ENCODE measurements at places on chromosomes 1 and 21. TPM values are rescaled to one million over a fixed set of nuclear protein-coding genes. Genes with fewer than 3 reads are reported as not detected.

CFHR4 gene
- not detected for total RNA-seq

MAD2L2 gene
- total RNA-seq, result 26.2 TPM

AGMAT gene
- total RNA-seq, result 2.7 TPM

DNAI4 gene
- 20.0 TPM for total RNA-seq

C1orf185 gene
- not detected for total RNA-seq

DLGAP3 gene
- not detected for total RNA-seq

MAP3K7CL gene
- total RNA-seq, result 41.8 TPM

CAMSAP2 gene
- 21.7 TPM for total RNA-seq

PFDN2 gene
- total RNA-seq, result 28.8 TPM

GPX7 gene
- total RNA-seq, result 30.4 TPM

APOBEC4 gene
- total RNA-seq, result not detected

MORN1 gene
- 10.4 TPM for total RNA-seq

KRTAP7-1 gene
- not detected for total RNA-seq

CNKSR1 gene
- total RNA-seq, result 0.19 TPM

MTARC2 gene
- total RNA-seq, result 4.8 TPM

SUSD4 gene
- under 0.01 TPM for total RNA-seq

VWA5B1 gene
- total RNA-seq, result not detected

FASLG gene
- total RNA-seq, result not detected

CADM3 gene
- not detected for total RNA-seq

CYP4A22 gene
- total RNA-seq, result not detected

ERG gene
- total RNA-seq, result 0.56 TPM

TRIM63 gene
- not detected for total RNA-seq

TRIM58 gene
- total RNA-seq, result 3.1 TPM

MIXL1 gene
- not detected for total RNA-seq

USH2A gene
- not detected for total RNA-seq

TMEM82 gene
- not detected for total RNA-seq

FAM43B gene
- not detected for total RNA-seq

PLA2G2C gene
- total RNA-seq, result not detected

GPR153 gene
- total RNA-seq, result 2.1 TPM

CHRM3 gene
- total RNA-seq, result under 0.01 TPM

OR2L13 gene
- total RNA-seq, result under 0.01 TPM

NTMT2 gene
- not detected for total RNA-seq

LAMC2 gene
- total RNA-seq, result 2.8 TPM

LAMC1 gene
- 1,362 TPM for total RNA-seq

PROX1 gene
- 0.38 TPM for total RNA-seq

EFHD2 gene
- 15.8 TPM for total RNA-seq

ATG4C gene
- total RNA-seq, result 15.2 TPM

MFSD2A gene
- total RNA-seq, result 5.4 TPM

FCRL5 gene
- total RNA-seq, result not detected

GPR61 gene
- not detected for total RNA-seq

LRRC38 gene
- 0.28 TPM for total RNA-seq

ETV3L gene
- not detected for total RNA-seq

IVL gene
- not detected for total RNA-seq

DNAJC6 gene
- total RNA-seq, result 8.7 TPM

TRIM46 gene
- 1.5 TPM for total RNA-seq

TMEM240 gene
- total RNA-seq, result 1.5 TPM

ACOT11 gene
- total RNA-seq, result 2.3 TPM

SLAMF8 gene
- not detected for total RNA-seq

NPR1 gene
- total RNA-seq, result 0.85 TPM

CORT gene
- not detected for total RNA-seq

NHLH1 gene
- not detected for total RNA-seq

RIIAD1 gene
- total RNA-seq, result not detected

PRKAA2 gene
- total RNA-seq, result 6.8 TPM

SH2D2A gene
- total RNA-seq, result 1.2 TPM

TM2D1 gene
- total RNA-seq, result 43.7 TPM

LPAR3 gene
- total RNA-seq, result 2.0 TPM

All from regular cardiac myocyte (primary cell).